ENCODE measurements at places on chromosomes 3 and 15.

GRCh38 chr15:95044745-95045417, 813.5 kb downstream of the MCTP2 start:
- no peak for DNase-seq

GRCh38 chr3:15015456-15015855, 49.7 kb downstream of the MRPS25 start:
- peak; percentile 3 for DNase-seq

GRCh38 chr3:127011270-127011992, 28.5 kb downstream of the PLXNA1 start:
- peak; percentile 93 for DNase-seq

DNA sequence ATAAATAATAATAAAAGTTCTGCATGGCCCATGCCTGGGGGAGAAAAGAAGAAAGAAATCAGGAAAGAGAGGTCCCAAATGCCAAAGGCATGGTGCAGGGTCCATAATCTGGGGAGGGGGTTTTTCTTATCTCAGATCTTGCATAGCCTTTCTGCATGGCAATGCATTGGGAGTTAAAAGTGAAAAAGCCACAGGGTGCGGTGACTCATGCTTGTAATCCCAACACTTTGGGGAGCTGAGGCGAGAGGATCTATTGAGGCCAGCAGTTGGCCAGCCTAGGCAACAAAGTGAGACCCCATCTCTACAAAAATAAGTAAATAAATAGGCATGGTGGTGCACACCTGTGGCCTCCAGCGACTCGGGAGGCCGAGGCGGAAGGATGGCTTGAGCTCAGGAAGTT, 76.8 kb upstream of the GATA2 start:
- DNase-seq, result no peak

DNA sequence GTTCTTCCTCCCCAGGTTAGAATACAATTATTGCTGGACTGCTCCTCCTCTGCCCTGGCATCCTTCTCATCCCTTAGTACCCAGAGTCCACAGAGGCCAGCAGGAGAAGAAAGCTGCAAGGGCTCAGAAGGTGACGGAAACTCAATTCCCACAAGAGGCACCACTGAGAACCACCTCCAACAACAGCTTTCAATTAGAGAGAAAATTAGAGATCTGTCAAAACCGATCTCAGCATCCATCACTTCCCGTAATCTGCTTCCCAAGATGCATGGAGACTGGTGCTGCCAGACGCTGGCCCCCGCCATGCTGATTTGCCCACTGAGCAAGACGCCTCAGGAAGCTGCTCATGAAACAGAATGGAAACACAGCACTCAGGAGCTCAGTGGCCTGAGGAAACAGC, 135.0 kb upstream of the PRICKLE2 start:
- DNase-seq, result no peak

DNA sequence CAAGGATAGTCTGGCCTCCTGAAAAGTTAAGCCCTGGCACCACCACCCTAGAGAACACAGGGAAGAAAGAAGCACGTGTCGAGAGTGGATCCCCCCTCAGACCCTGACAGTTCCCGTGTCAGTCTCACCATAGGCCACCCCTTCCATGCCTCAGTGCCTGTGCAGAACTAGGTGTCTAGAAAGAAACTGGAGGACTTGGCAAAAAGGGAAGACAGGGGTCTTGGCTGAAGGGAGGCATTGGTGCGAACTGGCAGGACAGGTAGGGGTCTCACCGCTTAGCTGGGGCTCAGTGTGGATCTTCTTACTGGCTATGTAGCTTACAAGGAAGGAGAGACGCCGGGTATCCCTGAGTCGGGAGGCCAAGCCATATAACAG, 518 bp downstream of the QARS1 start:
- no peak for DNase-seq

GRCh38 chr3:11820531-11821041, 26.1 kb downstream of the TAMM41 start:
- DNase-seq, result peak; percentile 44

DNA sequence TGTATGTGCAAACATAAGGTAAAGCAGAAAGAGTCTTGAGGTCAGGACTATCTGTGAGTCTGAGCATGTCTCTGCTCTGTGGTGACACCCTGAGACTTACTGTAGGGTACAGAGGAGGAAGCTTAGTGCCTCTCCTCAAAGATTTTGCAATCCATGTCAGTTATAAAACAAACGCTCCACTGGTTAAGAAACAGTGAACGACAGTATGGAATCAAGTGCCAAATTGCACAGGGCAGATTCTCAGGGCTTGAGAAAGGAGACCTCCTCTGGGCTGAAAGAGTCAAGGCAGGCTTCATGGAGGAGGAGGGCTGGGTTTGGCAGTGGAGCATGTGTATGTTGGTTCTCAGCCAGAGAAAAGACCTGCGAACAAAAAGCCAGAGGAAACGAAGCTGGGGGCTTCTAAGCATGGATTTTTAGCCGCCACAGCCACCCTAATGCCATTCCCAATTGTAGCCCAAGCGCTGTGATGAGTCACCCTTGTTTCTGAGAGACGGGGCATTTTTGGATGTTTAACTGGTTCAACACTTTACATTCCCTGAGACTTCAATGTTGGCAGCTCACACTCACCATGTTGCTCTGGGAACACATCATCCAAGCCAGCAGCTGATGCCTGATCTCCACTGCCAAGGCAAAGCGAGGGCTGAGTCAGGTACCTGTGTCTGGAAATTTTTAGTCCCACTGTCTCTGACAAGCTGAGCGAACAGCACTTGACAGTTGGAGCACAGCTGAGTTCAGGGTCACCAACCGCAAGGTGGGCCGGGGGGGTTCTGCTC, 3.4 kb upstream of the DGKG start:
- peak; percentile 3 for DNase-seq

GRCh38 chr15:80099241-80099640, 39.8 kb downstream of the ZFAND6 start:
- no peak for DNase-seq
